ENCODE measurements at places on chromosomes 2 and 18.

DNA sequence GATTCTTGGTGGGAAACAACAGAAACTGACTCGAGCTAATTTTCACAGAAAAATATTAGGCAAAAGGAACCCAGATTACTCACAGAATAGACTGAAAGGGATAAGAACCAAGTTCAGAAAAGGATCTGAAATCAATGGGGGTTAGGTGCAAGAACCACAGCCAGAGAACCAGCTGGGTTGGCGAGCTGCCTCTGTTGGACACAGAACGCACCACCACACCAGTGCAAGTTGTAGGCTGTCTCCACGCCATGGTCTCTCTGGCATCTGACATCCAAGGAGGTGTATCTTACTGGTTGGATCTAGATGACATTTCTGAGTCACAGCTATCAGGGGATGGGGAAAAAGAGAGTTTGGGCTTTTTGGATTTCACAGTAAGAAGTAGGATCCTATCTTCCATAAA lies 18.6 kb upstream of the ONECUT2 start:
- DNase-seq = no peak

DNA sequence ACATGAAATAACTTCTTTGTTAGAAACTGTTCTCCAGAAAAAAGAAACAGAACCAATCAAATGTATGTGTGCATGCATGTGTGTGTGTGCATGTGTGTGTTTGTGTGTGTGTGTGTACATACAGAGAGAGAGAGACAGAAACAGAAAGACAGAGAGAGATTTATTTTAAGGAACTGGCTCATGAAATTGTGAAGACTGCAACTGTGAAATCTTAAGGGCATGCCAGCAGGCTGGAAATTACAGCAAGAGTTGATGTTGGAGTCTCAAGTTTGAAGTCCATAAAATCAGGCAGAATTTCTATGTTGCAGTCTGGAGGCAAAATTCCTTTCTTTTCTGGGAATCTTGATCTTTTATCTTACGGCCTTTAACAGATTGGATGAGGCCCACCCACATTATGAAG lies 168.9 kb upstream of the CDH20 start:
- DNase-seq = no peak

DNA sequence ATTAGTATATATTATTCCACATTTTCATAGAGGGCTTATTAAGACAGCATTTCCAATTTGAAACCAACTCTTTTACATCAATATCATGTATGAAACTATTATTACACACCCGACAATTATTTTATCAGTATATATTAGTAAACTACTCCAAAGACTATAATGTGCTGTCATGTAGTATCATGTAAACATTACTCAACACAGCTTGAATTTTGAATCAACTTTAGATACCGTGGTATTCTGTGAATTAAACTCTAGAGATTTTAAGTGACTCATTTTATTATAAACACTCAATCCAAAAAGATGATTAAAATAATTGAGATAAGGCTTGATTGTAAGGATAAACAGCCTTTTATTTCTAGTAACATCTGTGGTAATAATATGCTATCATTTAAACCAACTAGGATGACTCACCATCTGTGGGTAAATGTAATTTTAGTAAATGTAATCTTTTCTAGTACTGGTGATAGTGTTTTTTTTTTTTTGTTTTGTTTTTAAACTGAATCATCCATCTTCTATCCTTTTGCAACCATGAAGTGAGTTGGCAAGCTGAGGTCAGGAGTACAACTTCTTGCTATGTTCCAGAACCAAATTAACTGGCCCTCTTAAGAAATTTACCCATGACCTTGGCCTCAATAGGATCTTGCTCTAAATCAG lies 144.3 kb upstream of the SMAD7 start:
- peak; percentile 16 for DNase-seq

GRCh38 chr2:53182601-53183000 lies 585.0 kb upstream of the CHAC2 start:
- DNase-seq = peak; percentile 0

DNA sequence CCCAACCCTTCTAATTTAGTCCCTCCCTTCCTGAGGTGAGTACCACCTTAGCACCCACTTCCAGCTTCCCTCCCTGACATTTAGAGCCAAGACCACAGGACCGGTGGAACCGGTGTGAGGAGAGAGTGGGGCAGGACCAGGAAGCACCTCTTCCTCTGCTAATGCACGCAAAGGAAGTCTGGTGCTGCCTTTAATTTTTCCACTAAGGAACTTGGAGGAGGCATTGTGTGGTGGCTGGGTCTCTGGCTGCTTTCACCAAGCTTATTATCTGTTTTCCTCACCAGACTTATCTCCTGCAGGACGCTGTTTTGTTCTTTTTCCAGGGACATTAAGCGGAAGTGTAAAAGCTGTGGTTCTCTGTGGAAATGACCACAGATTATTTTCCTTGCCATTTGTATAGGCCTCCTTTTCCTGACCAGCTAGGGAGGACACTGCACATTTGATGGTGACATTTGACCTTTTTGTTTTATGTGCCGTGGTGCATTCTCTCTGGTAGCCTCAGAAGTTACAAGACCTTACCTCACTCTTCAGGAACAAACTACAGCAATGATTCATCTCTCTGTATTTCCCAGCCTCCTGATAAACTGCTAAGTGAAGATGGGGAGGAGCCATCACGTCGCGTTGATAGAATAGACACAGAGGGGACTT lies 39.8 kb upstream of the SPTBN1 start:
- peak; percentile 37 for DNase-seq
